ENCODE measurements at places on chromosomes 6 and 20.
A peak's percentile ranks its signal among the peaks of the same experiment; 100 is the strongest.

DNA sequence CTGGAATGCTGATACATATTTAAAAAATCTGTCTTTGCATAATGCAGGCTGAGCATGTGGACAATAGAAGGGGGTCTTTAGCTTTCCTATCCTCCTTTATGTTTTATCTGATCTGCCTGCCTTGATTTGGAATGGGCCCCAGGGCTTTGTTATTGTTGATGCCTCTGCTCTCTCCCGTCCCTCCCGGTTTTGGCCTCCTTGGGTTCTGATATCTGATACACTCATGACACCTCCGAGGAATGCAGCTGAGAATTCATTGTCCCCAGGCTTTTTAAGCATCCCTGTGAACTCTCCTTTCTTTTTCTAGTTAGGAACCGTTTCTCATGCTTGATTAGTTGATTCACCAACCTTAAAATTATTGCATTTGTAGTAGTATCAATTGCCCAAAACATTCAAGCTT, 185.5 kb upstream of the RALGAPA2 start:
- no peak for DNase-seq

DNA sequence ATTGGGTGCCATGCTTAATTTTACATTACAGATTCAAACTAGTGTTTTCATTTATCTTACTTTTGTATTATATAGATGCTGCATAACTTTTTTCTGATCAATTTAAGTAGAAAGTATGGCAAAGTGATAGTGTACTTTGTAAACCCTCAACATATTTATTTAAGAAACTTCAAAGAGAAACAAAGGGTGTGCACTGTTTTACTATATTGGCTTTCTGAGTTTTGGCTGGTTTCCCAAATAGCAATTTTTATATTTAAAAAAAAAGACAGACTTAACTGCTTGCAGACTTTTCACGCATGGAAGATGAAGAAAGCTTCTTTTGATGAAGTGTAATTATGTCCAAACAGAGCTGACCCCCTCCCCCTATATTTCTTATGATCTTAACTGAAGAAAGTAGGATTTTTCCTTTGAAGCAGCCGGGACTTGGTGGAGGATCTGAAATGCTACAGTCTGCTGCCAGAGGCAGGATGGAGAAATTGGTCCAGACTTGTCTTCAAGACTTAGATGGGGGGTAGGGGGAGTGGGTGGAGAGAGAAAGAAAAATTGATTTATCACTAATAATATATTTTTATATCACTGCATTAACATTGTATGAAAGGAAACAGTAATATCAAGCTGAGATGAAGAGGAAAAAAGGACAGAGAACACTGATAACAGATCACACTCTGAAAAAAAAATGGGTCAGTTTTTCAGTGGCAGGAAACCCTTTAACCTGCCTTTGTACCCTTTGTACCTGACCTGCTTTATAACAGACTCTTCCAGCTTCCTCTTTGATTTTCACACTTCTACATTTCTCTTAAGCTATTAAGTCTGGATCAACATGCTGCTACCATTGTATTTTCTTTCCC, 56.0 kb upstream of the SUPT3H start:
- DNase-seq, result no peak

GRCh38 chr6:160733050-160733646, 31.1 kb downstream of the PLG start:
- no peak for DNase-seq

DNA sequence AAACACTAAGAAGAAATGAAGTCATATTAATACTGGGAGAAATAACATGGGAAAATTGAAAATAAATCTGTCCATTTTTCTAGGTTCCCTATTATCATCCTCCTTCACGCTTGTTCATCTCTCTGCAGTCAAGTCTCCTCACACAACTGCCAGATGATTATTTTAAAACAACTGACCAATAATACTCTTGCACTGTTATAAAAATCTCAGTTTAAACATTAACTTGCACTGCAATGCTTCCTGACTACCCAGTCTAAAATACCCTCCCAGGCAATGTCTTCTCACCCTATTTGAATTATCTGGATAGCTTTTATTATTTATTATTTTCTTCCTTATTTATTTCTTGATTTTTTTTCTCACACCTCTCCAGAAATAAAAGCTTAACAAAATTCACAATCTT, 5.7 kb downstream of the EYS start:
- no peak for DNase-seq

DNA sequence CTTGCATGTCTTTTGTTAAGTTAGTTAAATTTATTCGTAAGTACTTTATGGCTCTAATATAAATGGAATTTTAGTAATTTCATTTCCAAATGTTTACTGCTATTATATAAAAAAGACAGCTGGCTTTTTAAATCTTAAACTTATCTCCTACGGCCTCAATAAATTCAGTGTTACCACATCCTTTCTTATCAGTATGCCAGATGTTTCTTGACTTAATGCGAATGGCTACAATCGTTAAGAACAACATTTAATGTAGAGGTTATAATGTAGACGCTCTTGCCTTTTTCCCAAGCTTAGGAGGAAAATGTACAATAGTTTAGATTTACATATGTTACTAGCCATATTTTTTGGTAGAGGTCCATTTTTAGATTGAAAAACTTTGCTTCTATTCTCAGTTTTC, 659.4 kb downstream of the TENT5A start:
- DNase-seq, result no peak

DNA sequence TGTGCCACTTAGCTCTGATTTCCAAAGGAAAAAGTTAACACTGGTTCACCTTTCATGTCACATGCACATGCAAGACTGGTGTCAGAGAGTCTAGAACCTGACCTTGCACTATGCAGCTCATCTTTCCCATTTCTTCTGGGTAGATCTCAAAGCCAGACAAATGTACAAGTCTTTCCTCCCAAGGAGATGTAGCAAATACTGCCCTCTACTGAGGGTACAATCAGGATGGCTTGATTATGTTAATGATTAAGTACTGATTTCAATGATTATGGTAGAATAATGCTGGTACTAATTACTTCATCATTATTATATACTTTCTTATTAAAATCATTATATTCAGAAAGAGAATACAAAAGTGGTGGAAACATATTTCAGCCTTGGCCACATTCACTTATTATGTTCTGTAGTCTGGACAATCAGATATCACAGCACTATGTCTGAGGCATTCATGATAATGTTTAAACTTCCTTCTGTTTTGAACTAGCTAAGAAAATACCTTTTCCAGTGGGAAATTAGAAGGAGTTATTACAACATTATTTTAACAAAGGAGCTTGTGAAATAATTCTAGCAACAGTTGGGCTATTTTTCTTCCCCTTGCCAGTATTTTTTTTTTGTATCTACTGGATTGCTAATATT, 68.5 kb upstream of the FOXO3 start:
- peak; percentile 27 for DNase-seq

DNA sequence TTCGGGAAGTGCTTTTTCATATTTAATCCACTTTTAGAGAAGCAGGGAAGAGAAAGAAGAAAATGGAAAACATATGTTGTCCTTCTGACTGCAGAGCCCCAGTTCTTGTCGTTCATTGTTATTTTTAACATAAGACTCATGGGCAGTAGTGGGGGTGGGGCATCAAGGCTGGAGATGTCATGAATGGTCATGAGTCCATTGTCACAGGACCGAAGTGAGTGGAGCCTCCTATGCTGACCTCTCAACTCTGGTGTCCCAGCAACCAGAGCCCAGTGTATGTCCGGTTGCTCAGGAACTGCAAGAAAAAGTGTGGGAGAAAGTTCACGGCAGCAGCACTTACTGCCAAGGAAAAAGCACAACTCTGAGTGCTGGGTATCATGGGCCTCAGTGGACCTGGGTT, 108.6 kb downstream of the BANF2 start:
- DNase-seq, result no peak

GRCh38 chr6:163513570-163514166, 99.2 kb downstream of the QKI start:
- no peak for DNase-seq

DNA sequence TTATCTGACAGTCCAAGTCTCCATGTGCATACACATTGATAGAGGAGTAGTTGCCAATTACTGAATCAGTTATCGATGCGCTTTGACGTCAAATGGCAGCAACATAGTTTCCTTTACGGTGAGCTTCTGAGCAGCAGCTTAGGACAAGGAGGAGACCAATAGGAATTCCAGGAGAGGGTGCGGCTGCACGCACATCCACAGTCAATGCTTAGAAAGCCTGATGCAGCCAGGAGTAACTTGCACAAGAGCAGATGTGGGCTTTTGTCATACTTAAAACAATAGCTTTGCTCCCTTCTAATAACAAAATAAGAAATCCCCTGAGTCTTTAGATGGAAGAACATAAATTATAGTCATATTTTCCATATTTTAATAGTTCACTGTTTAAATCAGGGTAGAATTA, 442.1 kb downstream of the BCKDHB start:
- DNase-seq, result no peak

GRCh38 chr6:17904491-17905120, 82.8 kb downstream of the KIF13A start:
- no peak for DNase-seq

GRCh38 chr6:20577173-20577688, 43.0 kb downstream of the CDKAL1 start:
- DNase-seq, result no peak

GRCh38 chr6:13846841-13847240, 32.5 kb upstream of the MCUR1 start:
- DNase-seq, result no peak

GRCh38 chr20:39983183-39983582, 705.9 kb downstream of the MAFB start:
- DNase-seq, result no peak

DNA sequence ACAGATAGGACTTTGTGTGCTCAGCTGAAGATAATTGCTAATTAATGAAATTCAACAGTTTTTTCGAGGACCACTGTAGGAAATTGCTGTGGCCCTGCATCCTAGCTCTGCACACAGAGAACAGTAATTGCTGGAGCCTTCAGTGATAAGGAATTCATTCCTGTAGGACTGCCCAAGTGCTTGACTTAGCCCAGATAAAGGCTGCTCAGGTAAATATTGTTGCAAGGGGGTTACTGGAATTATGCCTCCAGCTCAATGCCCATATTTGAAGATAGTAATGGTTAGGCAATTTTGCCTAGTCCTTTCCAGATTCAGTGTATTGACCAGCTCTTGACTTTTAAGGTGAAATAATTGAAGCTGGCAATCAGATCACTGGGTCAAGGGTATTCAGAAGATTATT, 122.9 kb downstream of the SLC24A3 start:
- no peak for DNase-seq

DNA sequence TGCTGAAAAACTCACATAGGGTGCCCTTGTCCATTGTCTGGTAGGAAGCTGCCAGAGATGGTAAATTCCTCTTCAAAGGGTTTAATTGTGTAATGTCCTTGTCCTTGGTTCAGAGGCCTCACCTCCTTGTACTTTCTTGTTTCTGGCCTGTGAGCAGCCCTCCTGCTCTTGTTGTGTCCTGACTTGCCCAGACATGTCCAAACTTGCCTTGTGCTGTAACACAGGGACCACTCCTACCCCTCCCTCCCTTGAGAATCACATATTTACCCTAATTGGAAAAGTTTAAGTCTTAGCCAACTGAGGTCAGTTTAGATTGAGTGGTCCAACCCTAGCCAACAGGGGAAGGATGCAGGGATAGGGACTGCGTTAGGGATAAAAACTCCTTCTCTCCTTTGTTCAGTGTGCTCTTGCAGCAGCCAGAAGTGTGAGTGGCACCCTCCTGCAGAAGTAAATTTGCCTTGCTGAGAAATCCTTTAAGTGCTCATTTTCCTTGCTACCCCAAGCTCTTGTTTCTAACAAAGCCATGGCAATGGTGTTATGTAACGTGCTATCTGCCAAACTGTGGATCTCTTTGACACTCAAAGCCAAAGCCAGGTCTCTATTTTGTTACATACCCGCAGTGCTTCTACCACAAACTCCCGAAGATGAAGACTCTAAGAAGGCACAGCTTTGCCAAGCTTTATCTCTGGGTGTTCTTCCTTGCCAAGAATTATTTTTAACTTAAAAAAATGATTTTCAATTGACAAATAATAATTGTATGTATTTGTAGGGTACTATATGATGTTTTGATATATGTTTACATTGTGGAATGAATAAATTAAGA, 414.5 kb downstream of the ESR1 start:
- DNase-seq, result no peak

DNA sequence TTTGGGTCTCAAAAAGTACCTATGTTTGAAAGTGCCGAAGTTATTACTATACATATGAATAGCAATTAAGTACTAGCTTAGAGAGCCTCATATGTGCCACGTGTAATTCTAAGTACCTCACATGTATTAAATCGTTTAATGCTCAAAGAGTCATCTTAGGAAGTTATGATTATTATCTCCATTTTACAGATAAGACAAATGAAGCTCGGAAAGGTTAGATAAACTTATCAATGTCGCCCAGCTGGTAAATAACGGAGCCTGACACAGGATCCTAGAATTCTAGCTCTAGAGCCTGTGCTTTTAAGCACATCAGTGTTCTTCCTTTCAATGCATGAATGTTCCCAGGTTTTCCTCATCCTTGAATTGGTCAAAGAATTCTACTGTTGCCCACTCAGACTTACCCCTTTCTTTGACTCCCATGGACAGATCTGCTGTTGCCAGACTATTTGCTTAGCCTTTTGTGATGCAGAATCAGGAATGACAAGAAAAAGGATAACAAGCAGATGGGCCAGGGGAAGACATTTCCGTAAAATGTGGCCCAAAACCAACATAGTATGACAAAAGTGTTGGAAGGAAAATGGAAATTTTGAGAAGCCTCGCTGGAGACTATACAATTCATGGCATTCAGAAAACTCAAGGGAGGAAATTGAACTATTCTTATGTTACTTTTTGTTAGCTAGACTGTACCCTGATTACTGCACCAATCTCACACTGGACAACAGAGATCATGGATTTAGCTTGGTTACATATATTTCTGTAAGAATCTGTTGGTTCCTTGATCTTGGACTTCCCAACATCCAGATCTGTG, 237.1 kb upstream of the CITED2 start:
- no peak for DNase-seq

DNA sequence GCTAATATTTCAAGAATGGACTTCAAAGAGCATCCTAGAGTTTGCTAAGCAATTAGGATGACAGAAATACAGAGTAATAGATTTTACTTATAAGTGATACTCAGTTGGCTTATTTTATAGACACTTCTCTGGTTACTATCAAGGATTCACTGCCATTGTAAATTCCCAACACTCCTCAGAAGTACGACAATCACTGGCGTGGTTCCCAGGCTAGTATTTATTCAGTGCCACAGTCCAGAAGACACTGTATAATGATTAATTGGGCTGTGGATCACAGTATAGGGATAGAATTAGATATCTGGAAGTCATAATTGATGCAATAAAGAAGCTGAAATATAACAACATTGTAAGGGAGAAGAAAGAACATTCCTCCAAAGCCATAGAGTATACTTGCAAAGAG, 15.7 kb downstream of the MANEA start:
- DNase-seq, result no peak

- no peak for DNase-seq
Observed at GRCh38 chr6:135358251-135358821, 139.2 kb downstream of the AHI1 start.

DNA sequence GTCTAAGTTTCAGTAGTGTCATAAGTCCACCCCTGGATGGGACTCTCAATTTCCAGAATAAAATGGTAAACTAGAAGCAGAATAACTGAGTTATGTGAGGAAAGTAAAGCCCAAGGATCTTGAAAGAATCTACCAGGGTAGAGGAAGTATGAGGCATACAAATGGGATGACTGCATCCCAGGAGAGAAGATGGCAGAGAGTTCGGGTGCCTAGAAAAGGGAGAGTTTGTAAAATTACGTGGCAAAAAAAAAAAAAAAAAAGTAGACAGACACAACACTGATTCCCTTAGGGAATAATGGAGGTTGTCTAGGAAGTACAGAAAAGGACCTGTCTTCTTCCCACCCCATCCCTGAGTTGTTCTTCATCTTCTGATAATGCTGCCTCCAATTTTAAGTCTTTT, 3.4 kb downstream of the GABBR1 start:
- DNase-seq, result no peak

- no peak for DNase-seq
Observed at GRCh38 chr20:36528176-36528874, 13.0 kb upstream of the MYL9 start.

All from NCI-H526 treated with DMSO at 0.1 percent for 48 hours (cell line).